HL-60 (cell line): ENCODE measurements at places on chromosomes 6 and 20.
A peak's percentile ranks its signal among the peaks of the same experiment; 100 is the strongest.

- DNase-seq, result no peak
Observed at GRCh38 chr6:30836957-30837356, 47.4 kb upstream of the DDR1 start.

DNA sequence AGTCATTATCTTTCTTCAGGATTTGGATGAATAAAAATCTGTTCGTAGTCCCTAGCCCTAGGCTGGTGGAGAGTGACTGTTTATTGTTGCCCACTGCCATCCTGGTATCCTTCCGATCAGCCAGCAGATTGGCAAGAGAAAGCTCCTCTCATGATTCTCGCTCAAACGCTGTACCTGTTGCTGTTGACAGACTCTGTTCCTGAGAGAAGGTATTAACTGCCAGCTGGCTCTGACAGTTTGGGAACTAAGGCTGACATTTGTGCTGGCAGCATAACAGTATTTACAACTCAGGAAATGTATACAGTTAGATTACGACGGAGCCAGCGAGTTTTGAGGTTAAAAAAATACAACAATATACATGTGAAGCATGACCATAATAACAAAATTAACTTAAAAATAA, 674.5 kb downstream of the PRKN start:
- no peak for DNase-seq

DNA sequence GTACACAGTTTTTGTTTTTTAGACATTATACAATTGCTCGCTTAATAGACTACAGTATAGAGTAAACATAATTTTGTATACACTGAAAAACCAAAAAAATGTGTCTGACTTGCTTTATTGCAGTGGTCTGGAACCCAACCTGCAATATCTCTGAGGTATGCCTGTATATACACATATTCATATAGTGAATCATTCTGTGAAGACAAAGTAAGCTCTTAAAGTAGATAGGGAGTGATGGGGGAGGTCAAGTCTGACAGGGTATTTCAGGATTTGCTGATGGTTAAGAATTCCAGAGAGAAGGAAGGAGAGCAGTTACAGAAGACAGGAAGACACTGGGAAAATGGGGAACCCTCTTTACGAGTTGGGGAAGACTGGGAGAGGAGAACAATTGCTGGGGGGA, 417.9 kb downstream of the CD109 start:
- no peak for DNase-seq

DNA sequence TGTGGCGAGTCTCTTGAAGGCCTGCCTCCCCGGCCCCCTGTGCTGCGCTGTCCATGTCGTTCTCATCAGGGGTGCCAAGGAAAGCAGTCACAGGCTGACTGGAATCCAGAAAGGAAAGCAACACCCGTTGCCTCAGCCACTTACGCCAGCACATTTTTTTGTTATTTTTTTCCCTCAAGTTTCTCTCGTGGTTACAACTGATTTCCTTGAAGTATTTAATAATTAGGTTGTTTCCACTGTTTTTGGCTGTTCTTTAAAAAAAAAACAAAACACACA, 17.9 kb upstream of the SLC22A1 start:
- no peak for DNase-seq

- DNase-seq, result no peak
Observed at GRCh38 chr6:113208726-113209125, 648.4 kb upstream of the MARCKS start.

- no peak for DNase-seq
Observed at GRCh38 chr20:6495907-6496306, 271.6 kb upstream of the BMP2 start.

DNA sequence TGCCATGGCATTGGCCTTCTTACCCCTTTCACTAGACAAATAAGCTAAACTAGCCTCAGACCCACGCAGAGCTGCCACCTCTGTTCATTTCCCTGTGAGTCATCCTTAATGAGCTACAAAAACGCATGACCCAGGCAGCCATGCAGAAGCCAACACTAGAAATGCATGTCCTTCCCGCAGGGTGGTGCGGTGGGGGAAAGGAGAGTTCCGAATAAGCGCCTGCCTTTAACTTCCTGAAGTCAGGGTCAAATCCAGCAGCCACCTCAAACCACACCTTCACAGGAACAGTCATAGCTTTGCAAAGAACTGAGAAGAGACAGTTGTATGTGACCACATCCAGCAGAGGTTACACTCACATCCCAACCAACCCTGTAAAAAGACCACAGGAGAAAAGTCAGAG, 40.4 kb downstream of the IRF4 start:
- no peak for DNase-seq

- DNase-seq, result no peak
Observed at GRCh38 chr6:168093071-168093505, 14.1 kb upstream of the FRMD1 start.

DNA sequence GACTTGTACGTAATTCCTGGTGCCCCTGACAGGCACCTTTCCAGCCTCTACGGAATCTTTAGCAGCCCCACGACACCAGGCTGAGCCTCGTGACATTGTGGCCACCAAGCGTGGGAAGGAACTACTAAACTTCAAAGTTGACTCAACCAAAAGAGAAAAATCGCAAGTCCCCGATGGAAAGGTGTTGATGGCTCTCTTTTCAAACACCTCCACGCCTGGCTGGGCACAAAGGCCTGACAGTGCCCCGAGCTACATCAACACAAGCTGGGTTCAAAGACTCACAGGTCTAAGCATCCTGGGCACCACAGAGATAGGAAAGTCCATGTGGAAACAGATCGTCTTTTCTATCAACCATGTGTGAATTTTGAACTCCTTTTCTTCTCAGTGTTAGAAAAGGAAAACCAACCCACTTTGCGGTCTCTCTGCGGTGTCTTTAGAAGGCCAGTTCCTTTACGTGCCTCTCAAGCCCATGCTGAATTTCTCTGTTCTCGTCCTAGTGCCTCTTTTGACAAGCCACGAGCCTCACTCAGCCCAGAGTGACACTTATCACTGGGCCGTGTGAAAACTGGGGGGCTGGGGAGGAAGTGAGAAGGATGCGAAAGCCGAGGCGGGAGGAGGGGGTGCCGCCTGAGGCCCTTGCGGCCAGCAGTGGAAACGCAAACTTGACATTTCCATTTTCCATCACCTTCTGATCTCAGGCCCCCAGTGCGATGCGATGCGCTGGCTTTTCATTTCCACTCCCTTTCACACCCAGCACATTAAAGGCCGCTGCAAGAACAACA, 59.4 kb downstream of the GFOD1 start:
- peak; percentile 88 for DNase-seq

GRCh38 chr20:62768551-62769287, 27.6 kb upstream of the MRGBP start:
- no peak for DNase-seq

DNA sequence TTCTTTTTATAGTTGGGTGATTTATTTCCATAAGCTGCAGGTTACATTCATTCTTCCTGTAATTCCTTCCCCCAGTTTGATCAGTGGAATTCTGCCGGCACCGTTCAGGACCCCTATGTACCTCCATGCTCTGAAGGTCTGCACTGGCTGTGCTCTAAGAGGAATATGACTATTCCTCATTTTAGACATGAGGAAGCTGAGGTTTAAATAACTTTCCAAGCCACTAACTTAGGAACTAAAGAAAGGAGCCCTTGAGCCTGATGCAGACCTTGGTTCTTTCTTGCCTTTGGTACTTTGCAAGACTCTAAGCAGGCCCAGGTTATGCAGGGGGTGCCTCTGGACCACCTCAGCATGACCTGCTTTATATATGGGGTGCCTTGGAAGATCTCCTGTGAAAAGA, 318.5 kb downstream of the QKI start:
- no peak for DNase-seq

- DNase-seq, result no peak
Observed at GRCh38 chr20:3611901-3612300, 51.3 kb downstream of the GFRA4 start.

GRCh38 chr6:63690221-63690620, 54.6 kb downstream of the PHF3 start:
- no peak for DNase-seq

- DNase-seq, result no peak
Observed at GRCh38 chr6:106746652-106747051, 117.3 kb downstream of the QRSL1 start.

DNA sequence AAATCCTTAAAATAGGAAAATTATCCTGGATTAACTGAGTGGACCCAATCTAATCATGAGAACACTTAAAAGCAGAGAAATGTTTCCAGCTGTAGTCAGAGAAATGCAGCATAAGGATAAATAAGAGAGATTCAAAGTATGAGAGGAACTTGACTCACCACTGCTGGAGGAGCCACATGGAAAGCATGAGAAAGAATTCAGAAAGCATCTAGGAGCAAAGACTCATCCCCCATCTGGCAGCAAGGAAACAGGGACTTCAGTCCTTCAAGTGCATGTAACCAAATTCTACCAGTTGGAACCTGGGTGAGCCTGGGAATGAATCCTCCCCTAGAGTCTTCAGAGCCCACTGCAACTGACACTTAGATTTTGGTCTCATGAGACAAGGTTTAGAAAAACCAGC, 33.7 kb downstream of the RNF146 start:
- DNase-seq, result no peak

DNA sequence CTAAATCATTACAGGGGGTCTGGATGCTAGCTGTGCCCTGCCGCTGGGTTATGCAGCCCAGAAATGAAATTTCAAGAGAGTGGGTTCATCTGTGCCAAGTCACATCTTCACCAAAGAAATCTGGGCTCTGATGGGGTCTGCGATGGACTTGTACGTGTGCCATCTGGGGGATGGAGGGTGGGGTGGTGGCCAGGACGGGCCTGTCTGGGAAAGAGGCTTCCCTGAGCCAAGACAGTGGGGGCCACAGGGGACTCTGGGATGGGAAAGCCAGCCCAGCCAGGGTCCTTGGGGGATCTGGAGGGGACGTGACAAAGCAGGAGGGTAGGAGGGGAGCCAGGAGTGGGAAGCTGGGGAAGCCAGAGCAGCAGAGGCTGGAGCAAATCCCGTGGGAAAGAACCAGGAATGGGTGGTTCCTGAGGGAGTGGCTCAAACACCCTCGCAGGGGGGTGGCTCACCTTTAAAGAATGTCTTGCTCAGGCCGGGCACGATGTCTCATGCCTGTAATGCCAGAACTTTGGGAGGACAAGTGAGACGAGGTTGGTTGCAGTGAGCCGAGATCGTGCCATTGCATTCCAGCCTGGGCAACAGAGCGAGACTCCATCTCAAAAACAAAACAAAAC, 36.3 kb upstream of the SULF2 start:
- no peak for DNase-seq

- DNase-seq, result peak; percentile 34
Observed at GRCh38 chr6:24494821-24495795, at the start of gene ALDH5A1. TSS of gene ALDH5A1 (plus strand) at chr6:24494969. CDS start at chr6:24494997, 28 bp downstream.

- no peak for DNase-seq
Observed at GRCh38 chr20:38447251-38447661, 12.1 kb upstream of the SNHG17 start.

DNA sequence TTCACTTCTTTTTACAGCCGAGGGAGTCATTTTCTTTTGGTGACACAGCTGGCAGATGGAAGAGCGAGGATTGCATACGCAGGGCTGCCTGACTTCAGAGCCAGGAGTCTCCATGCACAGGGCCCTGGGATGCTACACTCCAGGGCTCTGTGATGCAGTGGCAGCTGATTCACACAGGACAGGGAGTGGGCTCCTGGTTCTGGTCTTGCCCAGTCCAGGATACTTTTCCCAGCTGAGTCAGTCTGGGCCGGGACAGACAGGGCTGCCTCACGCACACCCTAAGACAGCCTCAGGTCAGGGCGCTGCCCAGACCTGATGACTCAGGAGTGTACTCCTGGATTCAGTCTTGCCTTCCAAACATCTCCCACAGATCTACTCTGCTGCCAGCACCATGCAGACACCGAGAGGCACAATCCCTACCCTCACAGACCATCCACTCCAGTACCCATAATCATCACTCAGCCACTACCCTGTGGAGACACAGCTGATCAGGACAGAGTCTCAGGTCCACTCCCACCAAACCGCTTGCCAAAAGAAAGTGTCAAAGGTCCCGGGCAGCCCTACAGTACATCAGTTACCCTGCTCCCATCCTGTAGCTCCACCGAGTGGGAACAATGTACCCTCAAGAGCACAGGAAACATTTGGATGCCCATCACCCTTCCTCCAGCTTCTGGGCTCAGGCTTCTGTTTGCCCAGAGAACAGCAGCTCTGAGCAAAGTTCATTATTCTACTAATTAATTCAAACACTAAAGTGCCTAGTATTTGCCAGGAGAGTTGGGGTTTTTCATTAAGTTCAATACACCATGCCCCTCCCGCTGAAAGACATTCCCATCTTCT, 11.5 kb downstream of the SDC4 start:
- no peak for DNase-seq

DNA sequence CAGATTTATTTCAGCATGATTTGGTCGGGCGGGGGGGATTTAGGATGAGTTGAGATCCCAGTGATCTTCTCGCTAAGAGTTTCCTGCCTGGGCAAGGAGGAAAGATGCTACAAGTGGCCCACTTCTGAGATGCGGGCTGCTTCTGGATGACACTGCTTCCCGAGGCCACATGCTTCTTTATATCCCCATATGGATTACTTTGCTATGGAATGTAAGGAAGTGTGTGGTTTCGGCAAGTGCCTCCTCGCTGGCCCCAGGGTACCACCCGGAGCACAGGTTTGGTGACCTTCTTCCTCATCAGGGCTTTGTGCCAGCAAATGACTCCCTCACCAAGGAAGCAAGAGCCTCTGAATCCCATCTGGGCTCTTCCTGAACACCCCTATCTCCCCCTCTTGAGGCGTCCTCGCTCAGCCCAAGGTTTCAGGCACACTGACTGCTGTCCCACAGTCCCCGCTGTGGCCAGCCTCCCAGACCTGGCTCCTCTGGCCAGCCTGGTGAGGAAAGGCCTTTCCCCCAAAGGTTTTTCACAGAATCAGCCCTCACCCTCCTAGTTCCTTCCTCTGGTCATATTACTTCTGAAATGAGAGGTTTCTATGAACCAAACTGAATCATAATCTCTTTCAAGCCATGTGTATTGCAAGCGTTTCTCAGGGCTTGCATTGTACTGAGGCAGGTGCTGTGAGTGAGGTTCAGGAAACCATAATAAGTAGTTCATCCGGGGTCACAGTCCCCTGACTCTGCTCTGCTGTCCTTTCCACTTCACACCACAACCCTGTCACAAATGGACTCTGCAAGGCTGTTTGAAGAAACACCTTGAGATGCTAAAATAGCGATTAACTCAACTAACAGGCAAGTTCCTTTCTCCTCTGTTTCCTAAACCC, 41.7 kb upstream of the IL17A start:
- no peak for DNase-seq

DNA sequence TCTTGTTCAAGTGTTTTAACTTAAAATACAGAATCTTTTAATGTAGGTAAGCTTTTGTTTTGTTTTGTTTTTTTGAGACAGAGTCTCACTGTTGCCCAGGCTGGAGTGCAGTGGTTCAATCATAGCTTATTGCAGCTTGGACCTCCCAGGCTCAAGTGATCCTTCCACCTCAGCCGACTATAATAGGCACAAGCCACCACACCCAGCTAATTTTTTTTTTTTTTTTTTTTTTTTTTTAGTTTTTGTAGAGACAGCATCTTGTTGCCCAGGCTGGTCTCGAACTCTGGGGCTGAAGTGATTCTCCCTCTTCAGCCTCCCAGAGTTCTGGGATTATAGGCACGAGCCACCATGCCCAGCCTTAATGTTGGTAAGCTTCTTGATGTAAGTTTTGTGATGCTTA, 3.3 kb downstream of the EFHC1 start:
- DNase-seq, result no peak

GRCh38 chr6:162485464-162485863, 242.1 kb downstream of the PRKN start:
- no peak for DNase-seq
